ENCODE measurements at places on chromosomes 1 and 21. TPM values are rescaled to one million over a fixed set of nuclear protein-coding genes. Genes with fewer than 3 reads are reported as not detected.

SLC44A3 gene
- total RNA-seq, result 1.6 TPM

TMEM222 gene
- 45.7 TPM for total RNA-seq

FAM43B gene
- 4.2 TPM for total RNA-seq

SLC35F3 gene
- total RNA-seq, result 5.3 TPM

CYYR1 gene
- not detected for total RNA-seq

PGLYRP4 gene
- not detected for total RNA-seq

IPO9 gene
- total RNA-seq, result 25.9 TPM

SPRR2A gene
- not detected for total RNA-seq

THEM5 gene
- not detected for total RNA-seq

ZNF496 gene
- total RNA-seq, result 18.6 TPM

OPRD1 gene
- total RNA-seq, result not detected

TCHH gene
- 0.30 TPM for total RNA-seq

METTL18 gene
- total RNA-seq, result 4.6 TPM

KCNA10 gene
- not detected for total RNA-seq

PAQR6 gene
- total RNA-seq, result 3.2 TPM

SLC9C2 gene
- total RNA-seq, result not detected

CD34 gene
- not detected for total RNA-seq

AK5 gene
- total RNA-seq, result 7.9 TPM

TCEA3 gene
- 0.38 TPM for total RNA-seq

HJV gene
- not detected for total RNA-seq

PTPN7 gene
- total RNA-seq, result not detected

WNT9A gene
- total RNA-seq, result 6.9 TPM

REN gene
- not detected for total RNA-seq

PDPN gene
- not detected for total RNA-seq

APOBEC4 gene
- not detected for total RNA-seq

LAMB3 gene
- 18.6 TPM for total RNA-seq

ADAM30 gene
- total RNA-seq, result not detected

PRPF38B gene
- 21.0 TPM for total RNA-seq

FCER1G gene
- 0.28 TPM for total RNA-seq

TMEM82 gene
- total RNA-seq, result not detected

CLDN19 gene
- not detected for total RNA-seq

CFHR4 gene
- total RNA-seq, result not detected

FMO1 gene
- total RNA-seq, result not detected

RSRP1 gene
- 20.8 TPM for total RNA-seq

S100A8 gene
- not detected for total RNA-seq

CDA gene
- total RNA-seq, result 32.9 TPM

CYP4A11 gene
- total RNA-seq, result not detected

MXRA8 gene
- total RNA-seq, result 0.25 TPM

OR14K1 gene
- total RNA-seq, result not detected

B4GALT3 gene
- 22.6 TPM for total RNA-seq

NOS1AP gene
- 0.18 TPM for total RNA-seq

S100A13 gene
- total RNA-seq, result 172 TPM

NUAK2 gene
- 28.4 TPM for total RNA-seq

CCDC17 gene
- 0.29 TPM for total RNA-seq

PDZK1 gene
- 0.90 TPM for total RNA-seq

GJA8 gene
- total RNA-seq, result not detected

PDC gene
- not detected for total RNA-seq

DCDC2B gene
- total RNA-seq, result not detected

ITLN2 gene
- total RNA-seq, result 0.96 TPM

OR2T27 gene
- not detected for total RNA-seq

SLAMF8 gene
- 0.13 TPM for total RNA-seq

VAV3 gene
- total RNA-seq, result 0.66 TPM

KRTAP19-3 gene
- total RNA-seq, result not detected

KCNJ6 gene
- 4.3 TPM for total RNA-seq
